ENCODE measurements at places on chromosomes 6 and 20.

DNA sequence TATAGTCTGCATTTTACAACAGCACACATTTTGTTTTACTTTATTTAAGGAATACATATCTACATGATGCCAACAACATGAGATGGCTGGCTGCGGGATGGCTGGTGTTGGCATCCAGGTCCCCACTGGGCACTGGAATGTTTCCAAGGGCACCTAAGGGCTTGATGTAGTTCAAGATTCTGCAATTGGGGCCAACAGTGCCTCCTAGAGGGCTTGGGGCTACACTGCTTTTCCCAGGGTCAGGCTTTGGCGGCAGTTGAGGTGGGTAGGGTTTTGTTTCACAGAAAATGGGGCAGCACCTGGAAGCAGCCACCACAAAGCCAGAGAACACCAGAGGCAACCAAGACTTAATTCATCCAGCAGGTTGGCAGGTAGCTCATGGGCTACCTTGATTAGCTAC, 202.2 kb upstream of the PRND start:
- no peak for DNase-seq

DNA sequence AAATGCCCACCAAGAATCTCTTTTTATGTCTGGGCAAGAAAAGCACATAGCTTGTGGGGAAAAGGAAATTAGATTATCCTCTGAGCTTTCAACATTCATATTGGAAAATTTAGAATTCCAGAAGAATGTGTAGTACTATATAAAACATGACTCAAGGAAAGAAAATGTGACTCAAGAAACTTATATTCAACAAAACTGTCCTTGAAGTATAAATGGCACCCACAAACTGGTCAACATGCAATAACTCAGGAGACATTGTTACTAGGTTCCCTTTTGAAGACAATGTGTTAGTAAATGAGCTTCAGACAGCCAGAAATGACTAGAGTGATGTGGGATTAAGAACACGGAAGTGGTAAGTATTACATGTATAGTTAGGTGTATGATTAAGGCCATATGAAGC, 26.1 kb upstream of the TINAG start:
- no peak for DNase-seq

DNA sequence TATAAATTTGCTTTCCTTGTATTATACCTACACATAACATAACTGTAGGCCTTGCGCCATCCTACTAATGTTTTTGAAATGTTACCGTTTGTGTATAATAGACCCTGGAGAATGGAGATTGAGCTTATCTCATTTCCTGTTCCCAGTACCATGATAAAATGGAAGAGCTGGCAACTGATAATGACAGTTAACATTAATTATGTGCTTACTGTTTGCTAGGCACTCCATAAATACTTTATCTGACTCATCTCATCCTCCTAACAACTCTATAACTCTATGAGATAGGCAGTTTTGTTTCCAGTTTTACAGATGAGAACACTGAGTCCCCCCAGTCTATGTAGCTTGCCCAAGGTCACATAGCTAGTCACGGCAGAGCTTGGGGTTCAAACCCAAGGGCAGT, 396.7 kb downstream of the SYNE1 start:
- no peak for DNase-seq

DNA sequence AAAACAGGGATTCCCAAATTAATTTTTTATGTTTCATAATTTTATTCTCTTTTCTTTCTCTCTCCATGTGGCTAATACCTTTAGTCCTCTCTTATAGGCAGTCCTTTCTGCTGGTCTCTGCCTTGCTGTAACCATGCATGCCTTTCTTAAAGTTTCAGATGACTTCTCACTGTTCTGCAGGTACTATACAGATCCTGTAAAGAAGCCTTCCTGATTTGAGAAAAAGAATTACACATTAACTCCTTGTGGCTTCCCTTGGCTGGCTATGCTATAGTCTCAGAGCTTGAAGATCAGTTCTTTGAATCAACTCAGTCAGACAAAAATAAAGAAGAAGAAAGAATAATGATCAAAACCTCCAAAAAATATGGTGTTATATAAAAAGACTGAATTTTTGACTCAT, 7.3 kb upstream of the GPR63 start:
- DNase-seq = no peak

GRCh38 chr6:52992980-52993920, 1.8 kb downstream of the GSTA4 start:
- DNase-seq = no peak

DNA sequence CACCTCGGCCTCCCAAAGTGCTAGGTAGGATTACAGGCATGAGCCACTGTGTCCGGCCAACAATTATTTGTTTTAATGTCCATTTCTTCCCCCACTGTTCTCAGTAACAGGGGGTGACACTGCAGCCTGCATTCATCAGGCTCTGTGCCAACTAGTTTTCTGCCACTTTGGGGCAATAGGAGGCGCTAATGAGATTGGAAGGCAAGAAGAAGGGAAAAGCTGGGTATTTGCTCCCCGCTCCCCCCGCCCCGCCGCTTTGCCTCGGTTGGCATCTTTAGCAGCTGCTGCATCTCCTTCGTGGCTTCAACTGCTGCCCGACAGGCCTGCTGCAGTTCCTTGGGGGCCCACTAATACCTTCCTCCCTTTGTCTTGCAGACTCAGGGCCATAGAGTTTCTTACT, 35.0 kb upstream of the MDGA1 start:
- DNase-seq = no peak

GRCh38 chr6:38604700-38605099, 35.0 kb downstream of the BTBD9 start:
- DNase-seq = no peak

- no peak for DNase-seq
Measured at GRCh38 chr6:119330520-119331113, 18.9 kb downstream of the MAN1A1 start.

- DNase-seq = no peak
Measured at GRCh38 chr6:130515306-130515705, 149.5 kb downstream of the TMEM200A start.

GRCh38 chr6:4322846-4323309, 187.5 kb upstream of the ECI2 start:
- no peak for DNase-seq

GRCh38 chr6:31797588-31797987, 2.0 kb upstream of the VARS1 start:
- no peak for DNase-seq

DNA sequence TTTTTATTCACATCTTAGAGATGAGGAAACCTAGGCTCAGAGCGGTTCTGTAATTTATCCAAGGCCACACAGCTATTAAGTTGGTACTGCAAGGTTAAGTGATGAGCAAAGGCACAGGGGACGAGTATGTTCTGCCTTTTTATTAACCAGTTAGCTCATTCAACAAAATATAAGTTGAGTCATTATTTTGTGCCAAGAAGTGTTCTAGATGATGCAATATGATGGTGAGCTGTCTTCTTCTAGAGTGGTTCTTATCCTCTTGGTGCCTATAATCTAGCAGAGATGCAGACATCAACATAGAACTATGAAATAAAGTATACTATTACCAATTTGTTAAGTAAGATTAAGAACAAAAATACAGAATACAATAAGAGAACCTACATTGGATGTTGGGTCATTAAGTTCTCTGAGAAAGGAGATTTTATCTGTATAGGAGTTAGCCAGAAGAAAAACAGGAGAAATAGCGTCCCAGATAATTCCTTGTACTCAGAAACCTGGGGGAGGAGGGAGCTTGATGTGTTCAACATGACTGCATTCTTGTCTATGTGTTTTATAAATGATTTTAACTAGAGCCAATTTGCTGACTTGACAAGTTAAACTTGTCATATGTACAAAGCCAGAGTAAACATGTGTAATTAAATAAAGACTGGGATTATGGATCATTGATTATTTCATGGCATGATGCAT, 122.3 kb downstream of the TBXT start:
- no peak for DNase-seq

DNA sequence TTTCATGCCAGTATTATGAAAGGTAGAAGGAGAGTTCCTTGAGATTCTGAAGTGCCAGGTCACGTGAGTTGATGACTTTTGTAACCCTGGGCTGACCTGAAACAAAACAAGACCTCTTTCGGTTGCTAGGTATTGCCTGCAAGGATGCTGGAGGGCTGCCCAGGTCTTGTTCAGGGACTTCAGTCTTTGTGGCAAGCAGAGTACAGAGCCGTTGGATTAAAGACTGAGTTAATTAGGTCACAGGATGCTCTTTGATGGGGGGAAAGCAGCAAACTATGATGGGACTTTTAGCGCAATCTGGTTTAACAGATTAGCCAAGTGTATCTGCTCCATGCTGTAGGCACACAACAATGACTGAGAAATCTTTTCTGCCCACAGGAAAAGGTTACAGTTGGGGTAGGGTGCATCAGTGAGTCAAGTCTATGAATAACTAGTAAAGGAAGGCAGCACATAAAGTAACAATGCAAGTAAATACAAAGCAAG, 12.8 kb upstream of the ELOVL5 start:
- no peak for DNase-seq

DNA sequence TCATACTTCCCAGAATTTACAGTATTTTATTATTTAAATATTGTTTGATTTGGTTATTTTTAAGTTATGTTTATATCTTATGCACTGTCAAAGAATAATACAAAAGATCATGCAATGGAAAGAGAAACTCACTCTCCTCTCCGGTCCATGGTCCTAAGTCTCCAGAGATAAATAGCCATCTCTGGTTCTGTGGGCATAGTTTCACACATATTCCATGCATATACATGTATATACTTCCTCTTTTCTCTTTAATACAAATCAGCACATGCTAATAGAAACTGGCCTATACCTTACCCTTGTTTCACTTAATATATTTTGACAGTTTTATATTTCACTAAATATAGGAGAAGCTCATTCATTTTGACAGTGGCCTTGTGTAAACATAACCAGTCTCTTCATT, 901.7 kb upstream of the CITED2 start:
- no peak for DNase-seq

DNA sequence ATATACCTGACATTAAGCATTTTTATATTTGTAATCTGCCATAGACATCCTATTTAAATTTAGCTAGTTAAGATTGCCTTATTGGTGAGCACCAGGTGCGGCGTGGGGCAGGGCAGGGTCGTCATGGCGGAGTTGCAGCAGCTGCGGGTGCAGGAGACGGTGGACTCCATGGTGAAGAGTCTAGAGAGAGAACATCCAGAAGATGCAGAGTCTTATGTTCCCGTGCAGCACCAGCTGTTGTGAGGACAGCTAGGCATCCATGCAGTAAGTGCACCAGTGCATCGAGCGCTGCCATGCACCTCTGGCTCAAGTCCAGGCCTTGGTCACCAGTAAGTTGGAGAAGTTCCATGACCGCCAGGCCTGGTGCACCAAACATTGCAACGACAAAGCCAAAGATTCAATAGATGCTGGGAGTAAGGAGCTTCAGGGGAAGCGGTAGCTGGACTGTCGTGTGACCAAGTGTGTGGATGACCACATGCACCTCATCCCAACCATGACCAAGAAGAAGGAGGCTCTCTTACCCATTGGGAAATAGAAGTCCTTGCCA, 586.2 kb downstream of the CD109 start:
- DNase-seq = no peak

- no peak for DNase-seq
Measured at GRCh38 chr6:87544474-87544735, 45.4 kb downstream of the RARS2 start.

DNA sequence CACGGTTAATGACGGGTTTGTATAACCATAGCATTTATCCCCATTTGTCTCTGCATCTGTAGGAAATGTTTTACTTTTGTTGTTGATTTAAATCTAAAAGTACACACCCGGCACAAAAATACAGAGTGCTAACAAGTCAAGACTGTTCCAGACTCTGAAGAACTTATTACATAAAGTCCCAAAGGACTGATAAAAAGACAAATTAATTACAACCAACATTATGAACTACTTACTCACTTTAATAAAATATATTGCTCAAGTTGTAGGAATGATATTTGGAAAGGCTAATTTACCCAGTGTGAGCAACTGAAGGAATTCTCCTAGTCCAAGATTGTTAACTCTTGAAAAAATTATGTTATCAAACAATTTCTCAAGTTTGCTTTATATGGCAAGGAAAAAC, 115.6 kb downstream of the KIF13A start:
- DNase-seq = no peak

- no peak for DNase-seq
Measured at GRCh38 chr6:13838616-13839015, 24.3 kb upstream of the MCUR1 start.

DNA sequence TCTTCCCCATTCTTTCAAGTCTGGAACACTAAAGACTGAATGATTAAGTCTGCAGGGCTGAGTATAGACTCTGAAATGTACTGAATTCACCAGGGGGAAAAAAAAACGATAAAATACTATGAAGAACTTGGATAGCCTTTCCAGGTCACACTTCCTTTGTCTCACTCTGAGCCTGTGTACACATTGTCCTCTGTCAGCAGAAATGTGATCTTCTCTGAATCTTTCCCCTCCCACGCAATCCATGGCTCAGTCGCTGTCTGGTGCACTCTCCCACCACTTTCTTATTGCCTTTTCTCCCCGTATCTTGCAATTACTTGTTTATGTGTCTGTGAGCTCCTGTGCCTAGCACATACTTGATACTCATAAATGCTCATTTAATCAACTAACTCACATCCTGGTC, 212.6 kb upstream of the RSPO3 start:
- no peak for DNase-seq

GRCh38 chr6:35089935-35090505, 51.1 kb downstream of the TCP11 start:
- no peak for DNase-seq

GRCh38 chr6:3402310-3403237, 54.3 kb downstream of the SLC22A23 start:
- no peak for DNase-seq

DNA sequence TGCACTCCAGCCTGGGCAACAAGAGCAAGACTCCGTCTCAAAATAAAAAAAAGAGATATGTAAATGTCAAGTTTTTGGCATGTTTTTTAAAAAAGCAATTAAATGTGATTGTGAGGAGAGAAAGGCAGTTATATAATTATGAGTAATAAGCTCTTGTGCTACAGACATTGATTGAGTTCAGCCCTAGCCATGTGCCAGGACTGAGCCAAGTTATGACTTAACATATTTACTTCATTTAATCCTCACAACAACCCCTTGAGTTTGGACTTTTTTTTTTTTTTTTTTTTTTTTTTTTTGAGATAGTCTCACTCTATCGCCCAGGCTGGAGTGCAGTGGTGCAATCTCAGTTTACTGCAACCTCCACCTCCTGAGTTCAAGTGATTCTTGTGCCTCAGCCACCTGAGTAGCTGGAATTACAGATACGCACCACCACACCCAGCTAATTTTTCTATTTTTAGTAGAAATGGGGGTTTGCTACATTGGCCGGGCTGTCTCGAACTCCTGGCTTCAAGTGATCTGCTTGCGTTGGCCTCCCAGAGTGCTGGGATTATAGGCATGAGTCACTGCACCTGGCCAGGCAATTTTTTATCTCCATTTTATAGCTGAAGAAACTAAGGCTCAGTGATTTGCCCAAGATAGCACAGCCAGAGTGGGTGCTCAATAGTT, 15.0 kb upstream of the CSE1L start:
- no peak for DNase-seq

Data from NCI-H1694 (cell line).